ENCODE measurements at places on chromosomes 1 and 21. TPM values are rescaled to one million over a fixed set of nuclear protein-coding genes. Genes with fewer than 3 reads are reported as not detected.

The MTARC2 gene
- total RNA-seq = 8.9 TPM

The KCNN3 gene
- total RNA-seq = 0.34 TPM

The CLCA4 gene
- total RNA-seq = not detected

The C4BPB gene
- total RNA-seq = not detected

The LAMC2 gene
- total RNA-seq = 1,184 TPM
